ENCODE measurements at places on chromosomes 5 and 9.

DNA sequence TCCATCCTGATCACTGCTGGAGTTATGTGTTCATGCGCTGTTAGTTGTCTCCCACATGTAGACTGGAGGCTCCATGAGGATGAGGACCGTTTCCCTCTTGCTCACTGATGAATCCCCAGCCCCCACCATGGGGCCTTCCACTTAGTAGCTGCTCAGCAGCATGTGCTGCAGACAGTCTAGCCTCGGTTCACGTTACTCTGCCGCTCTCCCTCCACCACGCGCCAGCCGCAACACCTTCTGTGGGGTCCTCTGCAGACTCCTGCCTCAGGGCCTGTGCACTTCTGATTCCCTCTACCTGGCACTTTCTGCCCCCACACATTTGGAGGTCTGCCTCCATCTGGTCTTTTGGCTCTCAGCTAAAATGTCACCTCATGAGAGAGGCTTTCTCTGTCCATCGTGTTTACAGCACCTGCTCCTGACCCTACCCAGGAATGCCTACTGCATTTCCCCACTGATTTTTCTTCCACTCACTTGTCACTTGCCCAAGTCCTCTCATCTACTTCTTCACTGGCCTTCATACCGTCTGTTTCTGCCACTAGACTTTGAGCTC is 36.3 kb downstream of the STK10 start:
- no peak for DNase-seq

DNA sequence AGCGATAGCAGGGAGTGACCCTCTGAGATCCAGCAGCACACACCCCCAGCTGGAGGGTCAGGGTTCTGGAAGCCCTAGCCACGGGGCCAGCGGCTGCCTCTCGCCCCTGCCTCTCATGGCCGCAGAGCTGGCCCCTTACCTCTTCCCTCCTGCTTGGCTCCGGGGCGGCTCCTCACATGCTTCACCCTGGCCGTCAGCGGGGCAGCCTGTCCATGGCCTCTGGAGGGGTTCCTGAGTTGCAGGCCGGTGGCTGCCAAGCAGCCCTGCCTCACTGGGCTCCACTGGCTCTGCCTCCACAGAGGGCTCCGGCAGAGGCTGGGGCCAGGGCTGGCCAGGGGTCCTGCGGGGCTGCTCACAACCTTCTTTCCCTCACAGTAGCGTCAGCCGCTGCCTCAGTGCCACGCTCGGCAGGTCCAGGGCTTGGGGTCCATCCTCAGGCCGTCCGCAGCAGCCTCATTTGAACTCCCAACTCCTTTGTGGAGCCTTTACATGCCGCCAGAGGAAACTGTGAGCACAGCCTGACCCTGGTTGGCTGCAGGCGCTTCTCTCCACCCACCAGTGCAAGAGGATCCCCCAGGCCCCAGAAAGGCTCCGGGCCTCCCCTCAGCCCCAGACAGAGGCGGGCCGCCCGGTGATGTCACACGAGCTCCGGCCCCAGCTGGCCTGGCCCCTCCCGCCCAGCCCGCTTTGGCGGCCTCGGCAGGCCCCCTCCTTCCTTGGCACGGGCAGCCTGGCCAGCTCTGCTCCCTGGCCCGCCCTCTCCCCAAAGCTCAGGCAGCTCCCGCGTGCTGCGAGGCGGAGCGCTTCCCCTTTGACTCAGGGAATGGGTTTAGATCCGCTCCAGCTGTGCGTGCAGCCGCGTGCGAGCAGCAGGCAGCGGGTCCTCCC is at the start of gene ANGPTL2:
Gene ANGPTL2 (minus strand): TSS at position 460 of the 888 bp plus-strand sequence. CDS start 13,904 bp downstream, outside the sequence.
- peak; percentile 79 for DNase-seq

DNA sequence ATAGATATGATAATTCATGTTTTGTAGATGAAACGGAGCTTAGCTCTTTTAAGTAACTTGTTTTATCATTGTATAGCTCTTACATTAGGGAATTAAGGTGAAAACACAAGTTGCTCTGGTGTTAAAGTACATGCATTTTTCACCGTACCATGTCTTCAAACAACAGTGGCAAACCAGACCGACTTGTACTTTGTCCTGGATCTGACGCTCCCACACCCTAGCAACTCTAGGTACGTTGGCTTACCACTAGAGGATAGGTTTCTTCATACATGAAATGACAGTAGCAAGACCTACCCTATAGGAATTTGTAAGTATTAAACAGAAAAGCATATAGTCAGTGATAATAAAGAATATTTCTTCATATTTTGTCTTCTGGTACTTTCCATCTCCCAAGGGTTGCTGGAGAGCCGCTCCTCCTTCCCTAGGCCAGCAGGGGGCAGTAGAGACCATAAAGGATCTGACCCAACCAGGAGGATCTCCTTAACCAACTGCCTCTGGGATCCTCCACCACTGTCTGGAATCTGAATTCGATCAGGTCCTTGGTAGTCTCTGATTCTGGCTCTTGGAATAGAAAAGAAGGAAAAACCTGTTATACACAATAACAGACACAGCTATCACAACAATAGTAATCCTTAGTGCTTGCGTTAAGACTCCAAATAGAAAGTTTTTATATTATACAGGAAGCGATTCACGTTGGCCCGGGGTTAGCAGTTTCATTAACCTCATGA is 136.7 kb downstream of the CAVIN4 start:
- DNase-seq, result peak; percentile 78

- DNase-seq, result no peak
These were observed 669.0 kb downstream of the LRRC70 start for GRCh38 chr5:63247651-63248050.

- no peak for DNase-seq
These were observed 102.3 kb downstream of the ZNF608 start for GRCh38 chr5:124644138-124644537.

GRCh38 chr5:135066781-135067180 is 32.8 kb upstream of the PITX1 start:
- DNase-seq, result no peak

DNA sequence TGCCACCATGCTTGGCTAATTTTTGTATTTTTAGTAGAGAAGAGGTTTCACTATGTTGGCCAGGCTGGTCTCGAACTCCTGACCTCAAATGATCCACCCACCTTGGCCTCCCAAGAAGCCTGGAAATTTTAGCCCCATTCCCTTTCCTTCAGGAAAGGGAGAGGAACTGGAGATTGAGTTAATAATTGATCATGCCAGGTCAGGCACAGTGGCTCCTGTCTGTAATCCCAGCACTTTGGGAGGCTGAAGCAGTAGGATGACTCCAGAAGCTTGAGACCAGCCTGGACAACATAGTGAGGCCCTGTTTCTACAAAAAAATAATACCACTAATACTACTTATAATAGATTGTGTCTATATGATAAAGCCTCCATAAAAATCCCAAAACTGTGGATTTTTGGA is 124.6 kb downstream of the UNC13B start:
- DNase-seq, result no peak

- no peak for DNase-seq
These were observed 97.9 kb downstream of the DAPK1 start for GRCh38 chr9:87595610-87596009.

GRCh38 chr9:35862328-35862727 is 7.9 kb downstream of the OR13J1 start:
- DNase-seq, result no peak

GRCh38 chr5:147831465-147831864 is at the start of gene SPINK1:
SPINK1 (minus strand) TSS chr5:147831671; CDS start chr5:147831577, 94 bp downstream.
- DNase-seq, result no peak

GRCh38 chr5:139295346-139296057 is 2.0 kb downstream of the MATR3 start:
- no peak for DNase-seq

DNA sequence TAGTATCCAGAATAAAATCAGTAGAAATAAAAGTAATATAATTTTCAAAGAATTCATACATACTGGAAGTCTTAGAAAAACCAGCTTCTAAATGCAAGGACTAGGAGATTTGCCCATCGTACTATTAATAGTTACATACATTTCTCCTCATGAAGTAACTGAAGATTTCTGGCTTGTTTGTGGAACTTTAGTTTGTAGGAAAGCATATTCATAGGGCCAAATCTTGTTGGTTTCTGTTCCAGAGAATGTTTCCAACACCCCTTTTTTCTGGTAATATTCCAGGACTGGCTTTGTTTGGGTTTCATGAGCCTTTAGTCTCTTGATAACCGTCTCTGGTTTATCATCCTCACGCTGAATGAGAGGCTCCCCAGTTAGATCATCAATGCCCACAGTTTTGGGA is 66.3 kb upstream of the TJP2 start:
- no peak for DNase-seq

DNA sequence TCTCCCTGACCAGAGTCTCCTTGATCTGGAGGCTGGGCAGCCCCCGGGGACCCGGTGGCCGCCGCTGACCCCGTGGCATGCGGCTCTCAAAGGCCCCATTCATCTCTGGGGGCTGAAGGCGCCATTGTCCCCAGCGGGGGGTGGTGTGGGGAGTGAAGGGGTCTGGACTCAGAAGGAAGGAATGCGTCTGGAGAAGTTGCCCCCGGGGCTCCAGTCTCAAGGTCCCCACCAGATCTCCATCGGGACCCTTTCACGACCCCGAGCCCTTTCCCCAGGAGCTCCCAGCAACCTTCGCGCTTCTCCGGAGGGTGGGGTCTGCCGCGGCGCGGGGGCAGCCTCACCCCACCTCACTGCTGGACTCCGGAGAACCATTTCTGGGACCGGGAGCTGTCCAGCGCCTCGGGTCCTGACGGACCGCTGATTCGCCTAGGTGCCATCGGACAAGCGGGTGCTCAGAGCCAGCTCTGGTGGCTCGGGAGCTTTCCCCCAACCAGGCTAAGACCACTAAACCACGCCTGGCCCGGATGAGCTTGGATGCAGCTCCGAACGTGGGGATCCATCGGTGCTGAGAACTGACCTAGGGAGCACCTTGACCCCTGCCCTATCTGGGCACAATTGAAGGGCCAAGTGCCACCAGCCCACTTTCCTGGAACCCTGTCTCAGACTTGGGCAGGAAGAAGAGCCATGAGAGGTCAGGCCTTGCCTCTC is 5.1 kb upstream of the PCDH1 start:
- DNase-seq, result no peak

DNA sequence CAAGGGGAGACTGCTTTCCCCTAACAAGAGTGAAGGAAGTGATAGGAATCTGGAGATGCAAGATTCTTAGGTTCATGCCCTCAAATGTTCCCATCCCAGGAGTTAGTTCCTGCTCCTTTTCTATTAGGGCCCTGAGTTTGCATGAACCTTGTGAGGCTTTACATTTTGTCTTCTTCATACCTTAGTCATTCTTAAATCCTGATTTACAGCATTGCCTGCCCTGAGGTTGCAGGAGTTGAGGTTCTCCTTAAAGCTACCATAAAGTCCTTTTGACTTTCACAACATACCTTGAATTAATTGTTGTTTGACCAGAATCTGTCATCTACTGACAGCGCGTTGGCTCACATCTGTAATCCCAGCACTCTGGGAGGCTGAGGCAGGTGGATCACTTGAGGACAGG is 151.5 kb upstream of the ABCA1 start:
- DNase-seq, result no peak

- DNase-seq, result no peak
These were observed 30.5 kb downstream of the ADAMTS2 start for GRCh38 chr5:179314606-179315355.

GRCh38 chr9:120886490-120886967 is 9.5 kb upstream of the PHF19 start:
- no peak for DNase-seq

GRCh38 chr9:125700791-125701190 is 6.2 kb downstream of the MAPKAP1 start:
- DNase-seq, result no peak

GRCh38 chr5:143341807-143342570 is 61.5 kb downstream of the NR3C1 start:
- no peak for DNase-seq

DNA sequence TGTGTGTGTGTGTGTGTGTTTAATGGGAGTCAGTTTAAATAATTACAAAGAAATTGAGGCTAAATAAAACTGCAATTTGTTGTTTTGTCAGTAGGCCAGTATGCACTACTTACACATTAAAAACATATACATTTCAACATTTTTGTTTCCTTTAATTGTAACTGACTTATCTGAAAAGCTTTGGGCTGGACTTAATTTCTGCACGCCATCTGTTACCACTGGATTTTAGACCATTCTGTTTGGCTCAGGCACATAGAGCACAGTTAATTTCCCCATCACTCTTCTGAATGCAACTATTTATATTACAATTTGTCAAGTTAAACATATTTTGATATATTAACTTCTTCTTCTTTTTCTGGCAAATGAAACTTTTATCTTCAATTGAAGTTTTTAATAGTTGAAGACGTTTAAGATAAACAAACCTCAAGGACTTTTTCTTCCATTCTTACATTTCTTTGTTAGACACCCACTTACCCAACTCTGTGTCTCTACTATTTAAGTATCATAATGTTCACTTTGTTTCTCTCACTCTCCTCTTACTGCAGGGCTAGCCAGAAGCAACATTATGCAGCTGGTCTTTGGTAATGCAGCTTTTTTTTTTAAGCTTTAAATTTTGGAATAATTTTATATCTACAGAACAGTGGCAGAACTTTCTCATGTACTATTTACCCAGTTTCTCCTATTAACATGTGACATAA is 253.4 kb upstream of the ANKH start:
- DNase-seq, result peak; percentile 13

GRCh38 chr9:74589576-74589975 is 92.4 kb downstream of the RORB start:
- no peak for DNase-seq

- no peak for DNase-seq
These were observed 1.9 kb downstream of the GPBP1 start for GRCh38 chr5:57175551-57176309.

GRCh38 chr9:96417051-96417586 is 1.1 kb downstream of the ZNF367 start:
- peak; percentile 71 for DNase-seq

- no peak for DNase-seq
These were observed 53.7 kb downstream of the PRRC2B start for GRCh38 chr9:131447600-131447999.

- DNase-seq, result no peak
These were observed 145.0 kb downstream of the PSAT1 start for GRCh38 chr9:78441822-78442431.

DNA sequence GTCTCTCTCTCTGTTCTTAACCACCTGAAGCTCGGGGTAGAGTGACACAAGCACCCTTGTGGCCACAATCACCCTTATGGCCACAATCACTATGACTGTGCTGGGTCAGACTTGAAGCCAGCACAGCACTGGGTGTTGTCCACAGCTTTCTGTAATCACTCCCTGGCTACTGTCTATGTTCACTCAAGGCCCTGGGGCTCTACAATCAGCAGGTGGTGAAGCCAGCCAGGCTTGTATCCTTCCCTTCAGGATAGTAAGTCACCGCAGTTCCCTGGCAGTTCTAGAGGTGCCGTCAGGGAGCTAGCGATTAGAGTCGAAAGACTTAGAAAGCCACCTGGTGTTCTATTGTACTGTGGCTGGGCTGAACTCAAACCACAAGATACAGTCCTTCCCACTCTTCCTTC is 44.2 kb downstream of the GDA start:
- no peak for DNase-seq
